SJSA1 (cell line): ENCODE measurements at places on chromosomes 2 and 18. TPM values are rescaled to one million over a fixed set of nuclear protein-coding genes. Genes with fewer than 3 reads are reported as not detected.

The RIT2 gene
- total RNA-seq, result not detected in 2 replicates

The CCDC121 gene
- 2.4 and 2.9 TPM in 2 replicates for total RNA-seq

- DNase-seq, result no peak
These were observed 236.7 kb upstream of the MYT1L start for GRCh38 chr2:2567776-2568175.

GRCh38 chr2:120012363-120012762 lies 514 bp upstream of the EPB41L5 start:
- no peak for DNase-seq
